ENCODE measurements at places on chromosomes 3 and 15.

GRCh38 chr3:171268677-171269076, 191.5 kb downstream of the TNIK start:
- DNase-seq: no peak

DNA sequence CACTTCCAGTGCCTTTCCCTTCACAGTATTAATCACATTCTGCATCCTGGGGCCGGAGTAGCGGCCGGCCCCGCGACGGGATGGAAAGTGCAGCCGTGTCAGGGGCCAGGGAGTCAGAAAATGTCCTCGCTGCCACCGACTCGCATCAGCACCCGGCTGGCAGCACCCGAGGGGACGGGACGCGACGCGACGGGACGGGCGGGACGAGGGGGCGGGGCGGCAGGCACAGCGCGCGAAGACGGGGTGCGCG, 353 bp downstream of the ATG3 start:
- no peak for DNase-seq

DNA sequence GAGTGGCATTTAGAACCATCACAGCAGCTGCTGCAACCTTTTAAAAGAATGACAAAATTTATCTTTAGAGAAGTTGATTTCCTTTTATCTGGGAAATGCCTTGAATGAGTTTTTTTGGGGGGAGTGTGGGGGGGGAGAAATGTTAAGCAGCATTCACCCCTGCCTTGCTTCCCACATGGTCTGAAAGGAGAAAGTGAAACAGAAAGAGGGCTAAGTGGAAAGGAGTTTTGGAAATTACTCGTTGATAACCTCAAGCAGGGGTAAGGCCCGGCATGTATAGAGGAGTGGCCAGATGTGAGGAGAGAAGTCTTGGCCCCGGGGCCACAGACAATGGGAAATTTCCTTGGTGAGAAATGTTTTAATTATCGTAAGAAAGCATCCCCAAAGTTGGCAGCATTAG, 23.5 kb downstream of the B3GALNT1 start:
- no peak for DNase-seq

DNA sequence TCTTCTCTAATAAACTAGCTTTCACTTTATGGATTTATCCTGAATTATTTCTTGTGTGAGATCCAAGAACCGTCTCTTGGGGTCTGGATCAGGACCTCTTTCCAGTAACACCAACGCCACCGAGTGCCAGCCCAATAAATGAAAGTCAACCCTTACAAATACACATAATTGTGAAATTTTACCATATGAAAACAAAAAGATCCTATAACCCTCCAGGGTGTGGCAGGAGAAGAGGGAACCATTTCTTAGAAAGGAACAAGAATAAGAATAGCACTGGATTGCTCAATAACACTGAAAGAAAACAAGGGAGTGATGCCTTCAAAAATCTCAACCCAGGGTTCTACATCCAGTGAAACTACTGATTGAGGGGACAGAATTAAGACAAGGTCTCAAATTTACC, 51.6 kb upstream of the ACKR4 start:
- DNase-seq: no peak

DNA sequence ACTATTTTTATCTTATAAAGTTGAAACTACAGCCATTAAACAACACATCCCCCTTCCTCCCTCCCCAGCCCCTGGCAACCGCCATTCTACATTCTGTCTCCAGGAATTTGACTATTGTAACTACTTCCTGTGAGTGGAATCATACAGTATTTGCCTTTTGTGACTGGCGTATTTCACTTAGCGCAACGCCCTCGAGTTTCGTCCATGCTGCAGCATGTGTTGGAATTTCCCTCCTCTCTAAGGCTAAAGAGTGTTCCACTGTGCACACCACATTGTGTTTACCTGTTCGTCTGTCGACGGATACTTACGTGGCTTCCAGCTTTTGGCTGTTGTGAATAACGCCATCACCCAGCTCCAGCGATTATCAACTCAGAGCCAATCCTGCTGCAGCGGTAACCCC, 52.0 kb upstream of the DLG1 start:
- no peak for DNase-seq

DNA sequence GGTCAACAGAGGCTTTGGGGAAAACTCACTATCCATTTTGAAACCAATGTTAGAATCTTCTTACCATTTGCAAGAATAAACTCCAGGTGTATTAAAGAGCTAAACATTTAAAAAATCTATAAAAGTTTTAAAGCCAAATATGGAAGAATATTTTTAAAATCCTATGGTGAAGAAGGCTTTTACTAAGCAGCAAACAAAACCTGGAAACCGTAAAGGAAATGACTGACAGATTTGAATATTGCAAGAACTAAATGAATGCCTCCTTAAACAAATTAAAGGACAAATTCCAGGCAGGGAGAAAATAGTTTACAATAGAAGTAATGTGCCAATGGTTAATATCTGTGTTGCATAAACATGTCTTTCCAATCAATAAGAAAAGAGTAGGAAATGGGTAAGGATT, 68.1 kb downstream of the KLF15 start:
- DNase-seq: no peak

GRCh38 chr3:10936686-10937085, 55.9 kb upstream of the SLC6A1 start:
- DNase-seq: no peak
